ENCODE measurements at places on chromosomes 2 and 18.

DNA sequence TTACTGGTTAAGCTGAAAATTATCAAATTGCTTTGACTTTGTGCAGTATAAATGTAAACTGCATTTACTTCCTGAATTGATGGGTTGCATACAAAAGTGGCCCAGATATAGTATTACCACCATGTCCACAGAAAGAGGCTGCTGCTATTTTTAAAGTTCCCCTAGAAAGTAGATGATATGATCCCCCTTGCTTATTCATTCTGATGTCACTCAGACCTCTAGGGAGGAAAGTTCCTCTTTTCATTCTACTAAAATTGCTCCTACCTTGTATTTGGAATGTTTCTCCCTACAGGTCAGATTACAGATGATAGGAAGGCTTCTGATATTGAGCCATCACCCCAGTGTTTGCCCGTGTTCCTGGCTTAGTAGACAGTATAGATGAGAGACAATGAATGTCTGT is 247.6 kb upstream of the TNP1 start:
- no peak for DNase-seq

DNA sequence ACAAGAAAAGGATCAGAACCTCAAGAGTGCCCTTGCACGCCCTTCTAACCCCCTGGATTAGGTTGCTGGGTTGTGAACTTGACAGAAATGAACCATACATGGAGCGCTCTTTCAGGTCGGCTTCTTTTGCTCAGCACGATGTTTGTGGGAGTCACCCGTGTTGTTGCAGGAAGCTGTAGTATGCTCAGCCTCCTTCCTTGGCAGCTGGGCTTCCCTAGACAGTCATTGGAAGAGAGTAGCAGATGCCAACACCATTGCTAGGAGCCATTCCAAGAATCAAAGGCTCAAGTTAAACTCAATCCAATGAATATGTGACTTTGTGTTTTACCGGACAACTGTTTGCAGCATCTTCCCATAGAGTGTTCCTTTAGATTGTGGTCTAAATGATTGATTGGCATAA is 47.0 kb downstream of the RAB12 start:
- no peak for DNase-seq

- DNase-seq, result no peak
Observed at GRCh38 chr2:160674146-160674750, 180.6 kb upstream of the RBMS1 start.

- no peak for DNase-seq
Observed at GRCh38 chr2:76895469-76895868, 626.7 kb downstream of the LRRTM4 start.

GRCh38 chr18:54222922-54223567 is 1.4 kb downstream of the MBD2 start:
- DNase-seq, result no peak

- DNase-seq, result no peak
Observed at GRCh38 chr2:164079258-164079657, 343.4 kb upstream of the FIGN start.

- DNase-seq, result no peak
Observed at GRCh38 chr2:177942731-177943130, 129.8 kb downstream of the PDE11A start.

- DNase-seq, result no peak
Observed at GRCh38 chr18:24341361-24341760, 56.3 kb downstream of the OSBPL1A start.

DNA sequence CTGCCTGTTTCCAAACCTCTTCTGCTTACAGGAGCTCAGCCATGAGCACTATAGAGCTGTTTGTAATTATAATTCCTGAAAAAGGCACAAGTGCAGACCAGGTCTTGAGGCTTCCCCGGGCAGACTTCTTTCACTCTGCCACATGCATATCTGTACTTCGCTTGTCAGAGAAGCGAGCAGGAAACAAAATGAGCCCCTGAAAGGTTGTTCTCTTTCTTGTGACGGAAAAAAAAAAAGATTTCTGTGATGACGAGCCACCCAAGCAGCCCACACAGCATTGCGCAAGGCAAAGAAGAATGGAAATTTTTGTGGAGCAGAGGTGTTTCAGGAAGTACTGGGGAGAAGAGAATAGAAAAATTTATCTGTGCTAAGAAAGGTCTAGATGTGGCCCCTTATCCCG is 54.0 kb upstream of the LINC00305 start:
- no peak for DNase-seq

DNA sequence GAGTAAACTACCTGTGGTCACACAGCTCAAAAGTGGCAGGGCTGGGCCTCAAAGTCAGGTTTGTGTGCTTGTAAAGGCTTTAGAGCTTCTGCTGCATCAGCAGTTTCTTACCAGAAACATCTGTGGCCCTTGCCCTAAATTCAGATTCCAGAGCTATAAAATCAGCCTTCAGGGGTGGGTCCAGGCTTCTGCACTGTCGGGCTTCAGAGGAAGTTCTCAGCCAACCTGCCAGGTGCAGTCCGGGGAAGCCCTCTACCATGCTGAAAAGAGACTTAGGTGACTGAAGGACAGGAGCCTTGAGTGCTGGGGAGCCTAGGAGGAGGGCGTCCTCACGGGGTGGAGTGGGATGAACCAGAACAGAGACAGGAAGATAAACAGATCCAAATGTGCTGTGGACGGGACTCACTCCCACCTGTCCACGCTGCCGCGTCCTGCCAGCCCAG is 69.9 kb upstream of the HS6ST1 start:
- DNase-seq, result no peak

GRCh38 chr2:120343100-120343432 is 2.9 kb upstream of the INHBB start:
- DNase-seq, result peak; percentile 20

- no peak for DNase-seq
Observed at GRCh38 chr2:6640621-6641015, 225.1 kb downstream of the CMPK2 start.

- no peak for DNase-seq
Observed at GRCh38 chr2:239346676-239347075, 54.1 kb downstream of the HDAC4 start.

- DNase-seq, result no peak
Observed at GRCh38 chr2:3598912-3599854, 4.3 kb downstream of the COLEC11 start.

- no peak for DNase-seq
Observed at GRCh38 chr2:207762146-207762545, 7.6 kb downstream of the FZD5 start.

DNA sequence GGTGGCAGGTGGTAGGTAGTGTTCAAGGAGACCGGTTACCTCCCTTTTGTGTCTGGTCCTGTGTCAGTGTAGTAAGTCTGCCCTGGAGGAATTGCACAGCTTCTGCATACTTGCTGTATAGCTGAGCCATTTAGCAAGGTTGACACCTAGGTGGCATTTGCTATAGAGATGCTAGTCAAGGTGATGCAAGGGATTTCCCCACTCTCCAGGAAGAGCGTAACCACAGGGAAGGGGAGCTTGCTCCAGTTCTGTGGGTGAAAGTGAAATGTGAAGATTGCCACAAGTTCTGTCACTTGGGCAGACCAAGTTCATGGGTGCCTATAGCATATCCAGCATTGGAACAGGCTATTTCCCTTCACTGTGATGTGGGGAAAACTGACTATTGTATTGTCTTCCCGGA is 28.1 kb downstream of the NAT8 start:
- no peak for DNase-seq

DNA sequence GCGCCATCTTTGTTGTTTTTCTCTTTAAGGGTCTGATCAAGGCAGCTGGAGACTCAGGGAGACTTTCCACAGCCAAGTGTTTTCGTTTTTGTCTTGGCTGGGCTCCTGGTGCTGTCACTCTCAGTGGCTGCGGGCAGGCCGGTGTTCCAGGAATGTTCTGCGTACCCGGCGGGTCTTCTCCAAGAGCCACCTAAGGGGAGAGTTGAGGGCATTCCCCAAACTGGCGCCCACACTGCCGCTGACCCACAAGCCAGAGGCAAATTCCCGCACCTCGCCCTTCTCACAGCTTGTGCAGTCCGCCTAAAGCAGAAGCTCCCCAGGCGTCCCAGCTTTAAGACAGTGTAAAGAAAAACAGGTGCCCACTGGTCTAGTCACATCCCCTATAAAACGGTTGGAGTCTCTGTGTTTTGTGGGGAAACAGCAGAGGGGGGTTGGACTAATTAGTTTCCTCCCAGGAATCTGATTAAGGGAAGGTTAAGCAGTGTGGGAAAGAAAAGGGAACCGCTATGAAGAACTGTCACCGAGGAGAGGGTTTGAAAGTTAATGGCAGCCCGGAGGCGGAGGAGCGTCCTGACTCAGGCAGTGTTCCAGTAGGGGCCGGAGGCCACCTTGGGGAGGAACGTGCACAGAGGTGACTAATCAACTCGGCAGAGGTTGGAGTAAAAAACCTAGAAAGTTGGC is 224.5 kb downstream of the SLC4A3 start:
- DNase-seq, result peak; percentile 45

DNA sequence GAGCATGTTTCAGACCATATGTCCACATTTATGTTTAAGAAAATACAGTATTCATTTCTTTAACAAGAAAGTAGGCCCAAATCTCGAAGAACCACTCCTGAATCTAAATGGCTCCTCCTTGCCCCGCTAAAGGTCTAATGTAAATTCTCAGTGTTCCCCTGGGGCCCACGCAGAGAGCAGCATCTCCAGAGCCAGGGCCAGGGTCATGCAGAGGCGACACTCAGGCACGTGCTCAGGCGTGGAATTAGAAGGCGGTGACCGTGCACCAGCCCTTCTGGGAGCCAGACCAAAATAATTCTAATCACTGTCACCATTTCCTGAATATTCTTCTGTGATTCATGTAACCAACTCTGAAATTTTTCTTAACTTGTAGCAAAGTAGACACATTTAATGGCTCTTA is 68.3 kb upstream of the MYT1L start:
- no peak for DNase-seq

DNA sequence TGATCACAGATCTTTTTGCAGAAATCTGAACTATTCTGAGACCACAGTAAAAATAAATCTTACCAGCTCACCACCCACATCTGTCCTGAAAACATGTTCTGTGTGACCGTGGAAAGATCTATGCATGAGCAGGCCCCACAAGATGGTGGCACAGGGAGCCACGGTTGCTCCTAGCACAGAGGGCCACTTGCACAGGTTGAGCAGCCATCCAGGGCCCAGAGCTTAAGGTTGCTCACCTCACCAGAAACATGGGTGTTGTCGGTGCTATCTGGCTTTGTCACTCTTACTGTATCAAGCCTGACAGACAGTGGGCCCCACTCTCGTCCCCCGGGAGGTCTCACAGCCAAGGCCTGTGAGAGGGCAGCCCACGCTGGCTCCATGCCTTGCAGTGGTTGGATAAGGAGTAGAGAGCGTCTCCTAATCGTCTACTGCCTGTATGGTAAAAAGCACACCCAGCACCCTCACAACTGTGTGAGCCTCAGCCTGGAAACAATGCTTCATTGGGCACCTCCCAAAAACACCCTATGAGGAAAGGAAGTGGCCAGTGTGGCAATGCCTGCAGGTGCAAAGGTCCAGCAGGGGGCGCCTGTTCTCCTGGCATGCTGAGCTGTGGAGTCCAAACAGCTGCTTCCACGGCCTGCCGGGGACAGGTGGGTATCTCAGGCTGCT is 19.6 kb downstream of the TUBB6 start:
- peak; percentile 77 for DNase-seq

- no peak for DNase-seq
Observed at GRCh38 chr2:199777916-199778315, 73.1 kb downstream of the FTCDNL1 start.

DNA sequence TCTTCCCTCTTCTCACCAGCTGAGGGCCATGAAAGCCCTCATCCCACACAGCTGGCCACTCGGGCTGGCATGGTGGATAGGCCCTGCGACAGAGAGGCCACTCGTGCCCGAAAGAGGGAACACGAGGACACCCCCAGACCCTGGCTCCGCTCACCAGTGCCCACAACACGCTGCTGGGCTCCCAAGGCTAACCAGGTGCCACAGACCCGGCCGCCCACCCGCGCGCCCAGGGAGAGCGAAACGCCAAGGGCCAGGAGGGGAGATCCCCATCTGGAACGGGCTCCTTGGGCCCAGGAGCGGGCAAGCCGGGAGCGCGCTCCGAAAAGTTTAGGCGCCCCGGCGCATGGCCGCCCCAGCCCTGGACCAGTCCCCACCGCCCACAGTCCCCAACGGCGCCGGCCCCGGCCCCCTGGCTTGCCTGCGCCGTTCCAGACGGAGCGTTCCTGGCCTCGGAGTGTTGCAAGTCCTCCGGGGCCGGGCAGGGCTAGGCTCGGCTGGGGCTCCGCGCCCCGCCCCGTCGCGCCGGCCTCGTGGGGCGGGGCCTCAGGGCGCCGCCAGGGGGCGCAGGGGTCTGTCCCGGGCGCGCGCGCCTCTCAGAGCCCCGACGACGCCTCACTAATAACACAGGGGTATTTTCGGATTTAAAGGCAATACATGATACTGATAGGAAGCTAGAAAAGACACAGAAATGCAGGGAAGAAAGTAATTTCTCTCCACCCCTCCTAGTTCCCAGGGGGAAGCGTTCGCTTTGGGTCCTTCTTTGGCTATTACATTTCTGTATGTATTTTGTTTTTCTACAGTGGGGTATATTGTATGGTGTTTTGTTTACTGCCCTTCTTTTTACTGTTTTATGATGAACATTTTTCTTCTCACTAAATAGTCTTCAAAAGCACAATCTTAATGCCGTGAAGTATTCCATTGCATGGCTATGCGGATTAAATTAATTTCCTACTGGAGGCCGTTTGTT is at the start of gene TMBIM1:
Gene TMBIM1 (minus strand): TSS at position 456 of the 967 bp plus-strand sequence. CDS start 10,362 bp downstream, outside the sequence.
- DNase-seq, result peak; percentile 91

GRCh38 chr2:45672138-45672537 is 20.7 kb downstream of the PRKCE start:
- DNase-seq, result no peak

DNA sequence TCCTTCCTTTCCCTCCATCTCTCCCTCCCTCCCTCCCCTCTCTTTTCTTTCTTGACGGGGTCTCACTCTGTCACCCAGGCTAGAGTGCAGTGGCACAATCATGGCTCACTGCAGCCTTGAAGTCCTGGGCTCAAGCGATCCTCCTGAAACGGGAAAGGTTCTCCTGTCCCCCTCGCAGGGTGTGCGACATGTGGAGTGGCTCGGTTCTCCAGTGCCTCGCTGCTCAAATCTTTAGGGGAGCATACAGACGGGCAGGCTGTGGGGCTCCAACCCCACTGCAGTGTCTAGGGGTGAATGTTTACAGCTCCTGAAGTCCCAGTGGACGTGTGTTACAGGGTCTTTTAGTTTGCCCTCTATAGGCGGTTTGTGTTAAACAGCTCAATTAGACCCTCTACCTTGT is 74.0 kb downstream of the MEX3C start:
- no peak for DNase-seq

DNA sequence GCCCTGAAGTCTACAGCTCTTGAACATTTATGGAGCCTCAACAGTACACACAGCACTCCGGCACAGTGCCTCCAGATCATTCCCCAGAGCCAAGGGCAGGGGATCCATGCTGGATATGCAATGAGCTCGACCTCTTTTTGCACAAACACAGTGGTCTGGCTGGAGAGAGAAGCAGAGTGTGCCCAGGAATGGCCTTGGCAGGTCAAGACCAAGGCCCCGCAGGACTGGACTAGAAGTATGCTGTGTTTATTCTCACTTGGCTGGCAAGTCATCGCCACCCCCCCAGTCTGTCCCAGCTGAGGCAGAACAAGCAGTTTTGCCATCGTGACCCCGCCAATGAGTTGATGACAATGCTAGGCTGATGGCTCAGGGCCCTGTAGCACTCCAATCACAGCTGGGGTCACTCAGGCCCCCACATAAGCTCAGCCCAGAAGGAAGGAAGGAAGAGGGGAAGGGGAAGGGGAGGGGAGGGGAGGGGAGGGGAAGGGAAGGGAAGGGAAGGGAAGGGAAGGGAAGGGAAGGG is 212.1 kb downstream of the TTC32 start:
- DNase-seq, result no peak

- no peak for DNase-seq
Observed at GRCh38 chr18:75173125-75173432, 35.9 kb downstream of the PTGR3 start.

Measured in HEK293T (cell line).